ENCODE measurements at places on chromosomes 12 and 14.

DNA sequence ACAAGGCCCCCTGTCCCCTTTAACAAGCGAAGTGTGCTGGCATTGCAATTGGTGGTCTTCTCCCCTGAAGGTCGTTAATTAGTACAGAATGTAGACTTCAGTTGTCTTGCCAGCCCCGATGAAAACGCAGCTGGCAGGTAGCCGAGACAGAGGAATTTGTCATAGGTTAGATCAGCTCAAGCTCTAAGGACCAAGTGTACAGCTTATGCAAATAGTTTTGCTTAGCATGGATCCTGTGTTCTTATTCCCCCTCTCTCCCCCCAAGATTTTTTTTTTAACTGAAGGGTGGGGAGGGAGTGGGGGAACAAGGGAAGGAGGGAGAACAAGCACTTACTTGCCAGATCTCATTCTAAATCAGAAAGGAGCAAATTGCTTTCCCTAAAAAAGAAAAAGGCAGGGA lies 58.6 kb upstream of the PARP11 start:
- no peak overlapping the region for H3K27ac ChIP-seq
- H3K4me3 ChIP-seq, result no peak overlapping the region
- H3K36me3 ChIP-seq, result no peaks in the 10 kb centered on the region
- no peaks in the 10 kb centered on the region for H3K27me3 ChIP-seq
- DNase-seq, result no peak

- H3K27ac ChIP-seq, result no peak overlapping the region
- H3K36me3 ChIP-seq, result peaks cover 86% of the 10 kb centered on the region
- no peak for DNase-seq
- no peak overlapping the region for H3K4me3 ChIP-seq
- H3K4me1 ChIP-seq, result no peaks in the 10 kb centered on the region
- no peaks in the 10 kb centered on the region for H3K27me3 ChIP-seq
Observed at GRCh38 chr14:31127690-31128089, 79.9 kb downstream of the HECTD1 start.

DNA sequence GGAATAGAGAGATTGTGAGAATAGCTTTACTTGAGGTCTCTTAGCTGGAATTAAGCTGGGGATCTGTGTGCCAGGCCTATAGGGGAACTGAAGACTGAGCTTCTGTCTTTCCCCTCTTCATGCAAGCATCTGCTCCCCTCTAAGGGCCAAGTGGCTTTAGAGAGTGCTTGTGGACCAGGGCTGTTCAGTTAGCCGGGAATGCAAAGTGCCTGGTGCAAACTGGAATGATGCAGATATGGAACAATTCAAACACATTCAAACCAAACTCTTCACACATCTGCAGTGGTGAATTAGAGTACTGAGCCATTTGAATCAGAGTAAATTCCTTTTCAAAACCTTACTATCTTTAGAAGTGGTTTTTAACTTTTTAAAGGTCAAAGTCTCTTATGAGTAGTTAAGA lies 99.0 kb downstream of the LIN7A start:
- DNase-seq, result no peak
- H3K36me3 ChIP-seq, result no peaks in the 10 kb centered on the region
- no peaks in the 10 kb centered on the region for H3K27me3 ChIP-seq
- H3K27ac ChIP-seq, result no peak overlapping the region
- H3K4me3 ChIP-seq, result no peak overlapping the region

GRCh38 chr14:25461780-25462179 lies 411.8 kb upstream of the STXBP6 start:
- no peak overlapping the region for H3K27ac ChIP-seq
- no peak for DNase-seq
- H3K4me3 ChIP-seq, result no peak overlapping the region
- H3K36me3 ChIP-seq, result no peaks in the 10 kb centered on the region
- H3K27me3 ChIP-seq, result no peaks in the 10 kb centered on the region

DNA sequence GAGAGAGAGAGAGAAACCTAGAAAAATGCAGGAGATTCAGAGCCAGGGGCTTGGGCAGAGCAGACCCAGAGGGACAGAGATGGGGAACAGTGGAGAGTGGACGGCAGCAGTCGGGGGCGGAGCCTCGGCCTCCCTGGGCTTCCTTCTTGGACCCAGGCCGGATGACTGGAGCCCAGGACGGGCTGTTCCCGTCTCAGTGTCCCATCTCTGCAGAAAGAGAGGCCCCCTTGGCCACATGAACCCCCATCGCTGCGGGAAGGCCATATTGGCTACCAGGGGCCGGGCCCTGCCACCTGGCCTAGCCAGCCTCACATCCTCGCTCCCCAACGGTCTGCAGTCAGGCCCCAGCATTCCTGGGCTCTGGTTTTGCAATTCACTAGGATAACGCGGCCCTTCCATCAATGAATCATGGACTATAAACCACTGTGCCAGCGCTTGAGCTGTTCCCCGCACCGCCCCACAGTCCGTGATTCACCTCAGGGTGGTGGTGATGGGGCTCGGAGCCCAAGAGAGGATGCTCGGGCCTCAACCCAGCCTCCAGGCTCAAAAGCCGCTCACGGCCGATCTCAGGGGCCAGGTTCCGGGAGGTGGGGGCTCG lies 116.5 kb downstream of the RFLNA start:
- no peak for DNase-seq
- no peak overlapping the region for H3K27ac ChIP-seq
- H3K4me1 ChIP-seq, result no peaks in the 10 kb centered on the region
- no peaks in the 10 kb centered on the region for H3K27me3 ChIP-seq
- no peak overlapping the region for H3K4me3 ChIP-seq

GRCh38 chr14:66508846-66509621 lies 1.1 kb downstream of the GPHN start:
- no peaks in the 10 kb centered on the region for H3K36me3 ChIP-seq
- H3K4me3 ChIP-seq, result peak overlapping the region; percentile 54
- H3K4me1 ChIP-seq, result peaks cover 24% of the 10 kb centered on the region
- no peaks in the 10 kb centered on the region for H3K27me3 ChIP-seq
- peak overlapping the region; percentile 89 for H3K27ac ChIP-seq
- peak; percentile 17 for DNase-seq

GRCh38 chr14:76997257-76997970 lies 31.1 kb downstream of the IRF2BPL start:
- no peaks in the 10 kb centered on the region for H3K4me1 ChIP-seq
- no peaks in the 10 kb centered on the region for H3K27me3 ChIP-seq
- DNase-seq, result no peak
- H3K4me3 ChIP-seq, result no peak overlapping the region
- no peaks in the 10 kb centered on the region for H3K36me3 ChIP-seq

DNA sequence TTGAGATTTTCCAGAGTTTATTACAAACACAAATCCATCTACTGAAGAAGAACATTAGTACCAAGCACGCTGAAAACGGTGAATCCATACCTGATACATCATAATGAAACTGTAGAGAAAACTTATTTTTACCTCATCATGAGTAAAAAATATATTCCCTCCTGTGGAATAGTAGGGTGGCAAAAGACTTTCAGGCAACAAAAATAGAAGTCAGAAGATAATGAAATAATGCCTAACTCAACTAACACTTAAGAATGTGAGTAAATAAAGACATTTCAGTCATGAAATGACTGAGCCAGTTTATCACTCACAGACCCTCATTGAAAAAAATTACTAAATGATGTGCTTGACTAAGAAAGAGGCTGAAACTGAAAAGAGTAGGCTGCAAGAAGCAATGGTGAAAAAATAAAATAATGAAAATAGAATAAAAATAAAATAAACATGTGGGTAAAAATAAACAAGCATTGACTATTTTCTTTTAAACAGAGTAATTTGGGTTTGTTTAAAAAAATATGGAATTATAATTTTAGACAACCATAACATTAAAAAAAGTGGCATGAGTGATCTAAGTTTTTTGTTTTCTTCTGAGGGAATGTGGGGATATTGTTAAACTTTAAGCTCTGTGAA lies 148.6 kb downstream of the ASCL1 start:
- H3K4me3 ChIP-seq, result no peak overlapping the region
- no peak overlapping the region for H3K27ac ChIP-seq
- H3K36me3 ChIP-seq, result no peaks in the 10 kb centered on the region
- DNase-seq, result no peak
- H3K4me1 ChIP-seq, result no peaks in the 10 kb centered on the region

GRCh38 chr12:108527166-108527496 lies 12.1 kb downstream of the FICD start:
- H3K4me3 ChIP-seq, result no peak overlapping the region
- H3K36me3 ChIP-seq, result peaks cover 99% of the 10 kb centered on the region
- no peak overlapping the region for H3K27ac ChIP-seq
- no peak for DNase-seq

DNA sequence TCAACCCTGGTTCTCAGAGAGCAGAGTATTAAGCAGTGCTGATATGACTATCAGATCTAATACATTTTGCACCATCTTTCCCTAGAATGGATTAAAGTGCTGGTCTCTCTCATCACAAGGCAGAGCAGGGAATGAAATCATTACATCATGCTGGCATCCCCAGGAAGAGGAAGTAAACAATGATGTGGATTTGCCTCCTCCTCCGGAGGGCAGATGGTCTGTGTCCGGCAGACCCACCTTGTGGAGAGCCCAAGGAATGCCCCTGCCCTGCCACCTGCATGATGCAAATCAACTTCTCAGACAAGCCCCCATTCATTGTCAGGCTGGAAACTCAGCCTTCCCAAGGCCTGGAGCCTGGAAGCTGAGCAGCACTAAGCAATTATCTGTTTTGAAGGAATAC lies 1149.1 kb downstream of the VRK1 start:
- no peaks in the 10 kb centered on the region for H3K27me3 ChIP-seq
- no peak overlapping the region for H3K27ac ChIP-seq
- no peaks in the 10 kb centered on the region for H3K4me1 ChIP-seq
- H3K4me3 ChIP-seq, result no peak overlapping the region
- H3K36me3 ChIP-seq, result no peaks in the 10 kb centered on the region
- no peak for DNase-seq

GRCh38 chr14:75494896-75495295 lies 27.4 kb upstream of the BATF start:
- DNase-seq, result no peak
- H3K36me3 ChIP-seq, result no peaks in the 10 kb centered on the region
- no peak overlapping the region for H3K4me3 ChIP-seq
- no peaks in the 10 kb centered on the region for H3K27me3 ChIP-seq
- no peak overlapping the region for H3K27ac ChIP-seq
- H3K4me1 ChIP-seq, result no peaks in the 10 kb centered on the region

DNA sequence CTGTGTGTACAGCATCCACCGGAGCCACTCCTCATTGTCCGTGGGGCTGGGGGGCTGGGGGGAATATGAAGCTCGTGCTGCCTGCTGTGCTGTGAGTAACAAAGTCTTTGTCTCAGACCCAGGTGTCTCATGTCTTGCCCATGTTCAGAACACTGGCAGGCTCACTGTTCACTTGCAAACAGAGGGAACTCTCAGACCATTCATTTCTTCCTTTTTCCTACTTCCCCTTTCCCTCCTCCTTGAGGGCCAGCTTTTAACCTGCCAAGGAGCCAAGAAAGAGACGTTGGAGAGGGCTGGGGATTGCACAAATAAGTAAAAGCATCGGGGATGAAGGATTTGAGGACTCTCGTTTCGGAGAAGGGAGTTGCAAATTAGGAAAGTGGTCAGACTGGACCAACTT lies 21.6 kb downstream of the GPR132 start:
- no peaks in the 10 kb centered on the region for H3K27me3 ChIP-seq
- no peaks in the 10 kb centered on the region for H3K36me3 ChIP-seq
- no peak overlapping the region for H3K27ac ChIP-seq
- peaks cover 19% of the 10 kb centered on the region for H3K4me1 ChIP-seq

- H3K36me3 ChIP-seq, result no peaks in the 10 kb centered on the region
- no peak overlapping the region for H3K27ac ChIP-seq
- no peaks in the 10 kb centered on the region for H3K4me1 ChIP-seq
- DNase-seq, result no peak
Observed at GRCh38 chr14:51495319-51495718, 156.4 kb upstream of the FRMD6 start.

- no peaks in the 10 kb centered on the region for H3K36me3 ChIP-seq
- no peaks in the 10 kb centered on the region for H3K27me3 ChIP-seq
- H3K27ac ChIP-seq, result no peak overlapping the region
- no peaks in the 10 kb centered on the region for H3K4me1 ChIP-seq
- no peak overlapping the region for H3K4me3 ChIP-seq
- peak; percentile 57 for DNase-seq
Observed at GRCh38 chr12:102300824-102301461, 103.3 kb upstream of the PMCH start.

DNA sequence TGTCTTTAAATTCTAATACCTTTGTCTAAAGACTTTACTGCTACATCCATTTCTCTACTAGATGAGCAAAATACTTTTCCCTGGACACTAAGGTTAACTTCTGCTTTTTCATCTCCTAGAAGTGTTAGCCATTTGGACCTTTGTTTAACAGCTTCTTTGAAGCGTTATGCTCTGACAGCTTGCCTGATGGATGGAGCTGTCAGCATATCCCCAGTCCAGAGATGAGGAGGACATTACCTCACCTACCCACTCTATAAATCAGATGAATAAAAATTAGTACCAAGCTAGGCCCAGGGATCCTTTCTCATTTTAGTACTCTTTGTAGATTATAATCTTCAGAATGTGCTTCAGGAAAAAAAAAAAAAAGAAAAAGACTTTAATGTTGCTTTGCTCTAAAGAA lies 222.7 kb downstream of the PELI2 start:
- no peaks in the 10 kb centered on the region for H3K36me3 ChIP-seq
- H3K4me1 ChIP-seq, result no peaks in the 10 kb centered on the region
- H3K27ac ChIP-seq, result no peak overlapping the region
- no peak for DNase-seq

- peak overlapping the region; percentile 71 for H3K4me3 ChIP-seq
- 0 out of 3 replicates have a peak overlapping the region, but pooled peaks have one; percentile 28 for H3K27ac ChIP-seq
- no peaks in the 10 kb centered on the region for H3K27me3 ChIP-seq
Observed at GRCh38 chr14:75174066-75174465, 2.3 kb downstream of the TMED10 start.

- H3K36me3 ChIP-seq, result no peaks in the 10 kb centered on the region
- H3K27me3 ChIP-seq, result no peaks in the 10 kb centered on the region
- no peak overlapping the region for H3K27ac ChIP-seq
- no peak for DNase-seq
- no peaks in the 10 kb centered on the region for H3K4me1 ChIP-seq
Observed at GRCh38 chr12:85633491-85633890, 202.7 kb downstream of the RASSF9 start.

DNA sequence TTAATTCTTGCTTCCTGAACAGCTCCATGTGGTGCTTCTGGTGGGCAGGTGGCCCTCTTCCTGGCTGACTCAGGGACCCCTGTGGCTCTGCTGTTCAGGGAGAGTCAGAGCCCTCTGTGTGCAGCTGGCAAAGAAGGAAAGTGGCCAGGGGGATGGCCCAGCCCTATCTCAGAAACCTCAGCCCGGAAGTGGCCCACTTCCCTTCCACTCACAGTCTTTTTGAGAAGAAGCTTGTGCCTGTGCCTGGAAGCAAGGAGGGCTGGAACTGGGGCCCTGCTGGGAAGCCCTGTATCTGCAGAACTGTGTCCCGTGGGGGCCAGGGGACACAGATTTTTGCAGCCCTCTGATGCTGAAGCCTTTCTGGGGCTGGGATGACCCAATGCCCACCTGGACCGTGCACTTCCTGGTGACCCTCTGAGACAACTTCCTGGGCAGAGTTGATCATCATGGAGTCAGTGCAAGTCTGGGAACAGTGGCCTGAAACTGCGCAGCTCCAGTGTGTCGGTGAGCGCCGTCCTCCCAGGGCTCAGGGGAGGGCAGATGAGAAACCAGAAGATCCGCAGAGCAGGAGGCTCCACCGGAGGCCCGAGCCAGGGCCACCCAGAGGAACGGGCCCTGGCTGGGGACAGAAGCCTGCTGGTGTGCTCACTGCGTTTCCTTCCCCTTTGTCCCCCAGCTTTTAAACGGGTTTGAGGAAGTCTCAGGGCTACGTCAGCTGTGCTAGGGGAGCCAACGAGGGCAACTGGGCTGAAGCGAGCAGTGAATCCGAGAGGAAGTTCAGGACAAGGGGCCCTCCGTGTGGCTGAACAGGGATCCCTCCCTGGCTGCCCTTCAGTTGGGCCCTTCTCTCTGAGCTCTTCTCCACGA lies 217.4 kb upstream of the RTL1 start:
- DNase-seq, result no peak
- H3K27ac ChIP-seq, result no peak overlapping the region
- no peaks in the 10 kb centered on the region for H3K36me3 ChIP-seq
- no peaks in the 10 kb centered on the region for H3K4me1 ChIP-seq
- H3K4me3 ChIP-seq, result no peak overlapping the region
